ENCODE measurements at places on chromosomes 2 and 18.

GRCh38 chr2:120624061-120624737 is 111.5 kb upstream of the GLI2 start:
- no peak for DNase-seq

DNA sequence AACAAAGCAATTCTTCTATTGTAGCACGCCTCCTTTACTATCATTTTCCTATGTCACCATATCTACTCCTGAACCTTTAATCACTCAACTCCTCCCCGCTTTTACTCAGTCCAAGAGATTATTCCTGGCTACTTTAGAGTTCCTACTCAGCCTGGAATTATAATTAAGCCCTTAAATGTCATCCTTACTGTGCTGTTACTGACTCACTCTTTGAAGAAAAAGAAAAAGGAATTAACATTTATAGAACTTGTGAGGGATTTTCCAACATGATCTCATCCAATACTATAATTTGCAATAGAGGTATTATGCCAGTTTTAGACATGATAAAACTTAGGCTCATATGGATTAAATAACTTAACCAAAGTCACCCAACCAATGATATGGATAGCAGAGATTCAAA is 61.7 kb downstream of the CCDC88A start:
- no peak for DNase-seq

DNA sequence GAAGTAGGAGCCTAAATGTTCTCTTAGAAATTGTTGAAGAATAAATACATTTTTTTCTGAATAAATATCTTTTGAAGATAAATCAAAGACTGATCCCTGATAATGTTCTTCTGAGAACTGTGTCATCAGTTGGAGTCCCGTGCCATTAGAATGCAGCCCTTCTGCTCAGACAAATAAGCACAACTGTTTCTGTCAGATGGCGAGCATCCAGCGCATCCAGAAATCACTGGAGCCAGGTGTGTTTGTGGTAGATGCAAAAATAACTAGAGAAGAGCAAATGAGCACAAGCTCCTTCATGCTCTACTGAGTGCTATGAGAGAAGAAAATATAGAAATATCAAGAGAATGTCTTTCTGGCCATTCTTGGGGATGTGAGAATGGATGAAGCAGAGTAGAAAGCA is 573.7 kb downstream of the THSD7B start:
- no peak for DNase-seq

DNA sequence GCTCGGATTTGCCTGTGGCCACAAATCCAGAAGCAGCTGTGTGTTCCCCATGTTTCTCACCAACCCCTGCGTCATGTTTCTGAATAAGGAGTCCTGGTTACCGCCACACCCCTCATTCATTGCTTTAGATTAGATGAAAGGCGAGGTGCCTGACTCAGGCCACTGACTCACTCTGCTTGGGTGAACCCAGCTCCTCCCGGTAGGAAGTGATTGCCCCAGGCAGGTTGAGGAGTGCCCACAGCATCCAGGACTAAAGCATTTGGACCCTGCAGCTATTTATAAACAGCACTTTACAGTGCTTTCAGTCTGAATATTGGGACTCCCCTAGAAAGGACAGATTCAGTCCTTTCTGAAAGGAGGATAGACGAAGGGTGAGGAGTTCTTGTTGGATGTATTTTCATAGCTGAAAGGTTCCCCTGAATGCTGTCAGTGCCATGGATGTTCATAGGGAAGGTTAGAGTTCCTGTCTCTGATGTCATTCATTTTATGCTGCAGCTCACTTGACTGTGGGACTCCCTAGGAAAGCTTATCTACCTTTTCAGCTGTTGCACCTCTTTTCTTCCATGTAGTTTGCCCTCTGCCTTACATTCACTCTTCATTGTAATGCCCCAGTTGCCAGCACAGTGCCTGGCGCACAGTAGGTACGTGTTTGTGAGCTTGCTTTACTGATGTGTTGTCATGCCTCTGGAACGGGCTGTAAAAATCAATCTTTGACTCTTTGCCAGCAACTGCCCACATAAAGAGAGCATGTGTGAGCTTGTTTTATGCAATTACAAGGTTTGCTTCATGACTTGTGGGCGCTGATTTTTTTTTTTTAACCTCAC is 14.9 kb downstream of the ITGA6 start:
- DNase-seq: peak; percentile 75

DNA sequence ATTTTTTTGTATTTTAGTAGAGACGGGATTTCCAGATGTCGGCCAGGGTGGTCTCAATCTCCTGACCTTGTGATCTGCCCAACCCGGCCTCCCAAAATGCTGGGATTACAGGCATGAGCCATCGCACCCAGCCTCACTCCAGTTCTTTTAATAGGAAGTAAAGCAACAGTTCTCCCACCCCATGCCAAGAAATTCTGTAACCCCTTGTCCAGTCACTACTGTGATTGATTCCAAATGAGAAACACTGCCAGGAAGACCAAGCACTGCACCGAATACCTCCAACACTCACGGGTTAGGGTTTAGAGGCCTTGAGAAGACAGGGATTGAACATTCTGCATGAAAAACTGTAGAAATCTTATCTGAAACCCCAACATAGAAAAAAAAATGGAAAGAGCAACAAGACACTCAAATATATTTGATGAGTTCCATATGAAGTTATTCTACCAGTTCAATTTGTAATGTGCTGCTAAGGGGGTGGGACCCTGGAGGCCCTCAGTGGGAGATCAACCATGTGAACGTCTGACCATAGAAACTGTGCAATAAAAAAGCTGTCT is 48.2 kb upstream of the BIN1 start:
- no peak for DNase-seq

DNA sequence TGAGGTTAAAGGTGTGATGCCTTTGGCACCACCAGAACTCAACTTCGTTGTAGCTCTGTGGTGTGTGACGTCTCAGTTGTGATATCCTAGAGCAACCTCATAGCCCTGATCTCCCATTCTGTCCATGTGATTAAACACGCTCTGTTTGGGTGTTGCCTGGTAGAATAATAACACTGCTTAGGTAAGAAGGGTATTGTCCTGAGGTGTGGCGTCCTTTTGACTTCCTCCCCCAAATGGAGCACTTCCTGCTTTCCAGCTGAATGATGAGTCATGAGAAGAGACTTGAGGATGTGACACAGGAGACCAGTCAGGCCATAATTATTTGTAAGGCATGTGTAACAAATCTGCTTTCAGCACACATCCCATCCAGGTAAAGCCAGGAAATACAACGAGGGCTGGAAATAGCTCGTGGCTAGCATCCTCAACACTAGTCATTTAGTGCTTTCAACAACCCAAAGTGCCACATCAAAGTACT is 100.7 kb downstream of the RAPGEF4 start:
- DNase-seq: no peak

DNA sequence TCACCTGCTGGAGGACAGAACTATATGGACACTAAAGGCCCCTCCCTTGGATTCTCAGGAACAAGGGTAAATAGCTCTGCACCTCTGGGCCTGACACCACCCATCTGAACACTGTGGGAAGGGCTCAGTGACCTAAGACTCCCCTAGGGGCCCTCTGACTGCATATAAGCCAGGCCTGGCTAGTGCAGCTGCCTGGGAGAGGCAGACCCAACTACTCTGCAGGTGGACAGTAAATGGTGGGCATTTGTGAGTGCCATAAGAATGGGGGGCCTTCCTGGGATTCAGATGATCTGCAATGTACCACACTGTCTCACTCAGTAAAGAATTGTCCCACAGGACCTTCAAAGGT is 11.2 kb upstream of the WIPF1 start:
- no peak for DNase-seq

DNA sequence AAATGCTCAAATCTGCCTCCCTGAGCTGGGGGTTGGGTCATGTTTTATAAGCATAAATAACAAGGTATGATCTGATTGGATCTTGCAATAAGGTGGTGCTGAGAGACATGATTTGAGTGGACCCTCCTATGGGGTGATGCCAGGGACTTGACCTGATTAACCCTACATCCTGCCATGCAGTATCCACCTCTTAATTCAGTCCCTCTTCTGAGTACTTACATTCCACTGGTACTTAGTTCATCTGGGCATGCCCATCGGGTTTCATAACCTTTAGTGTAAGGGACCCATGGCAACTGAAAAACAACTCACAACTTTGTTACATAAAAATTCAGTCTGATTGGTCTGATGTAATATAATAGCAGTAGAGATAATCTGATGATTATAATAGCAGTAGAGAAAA is 397.9 kb upstream of the HNMT start:
- DNase-seq: no peak

DNA sequence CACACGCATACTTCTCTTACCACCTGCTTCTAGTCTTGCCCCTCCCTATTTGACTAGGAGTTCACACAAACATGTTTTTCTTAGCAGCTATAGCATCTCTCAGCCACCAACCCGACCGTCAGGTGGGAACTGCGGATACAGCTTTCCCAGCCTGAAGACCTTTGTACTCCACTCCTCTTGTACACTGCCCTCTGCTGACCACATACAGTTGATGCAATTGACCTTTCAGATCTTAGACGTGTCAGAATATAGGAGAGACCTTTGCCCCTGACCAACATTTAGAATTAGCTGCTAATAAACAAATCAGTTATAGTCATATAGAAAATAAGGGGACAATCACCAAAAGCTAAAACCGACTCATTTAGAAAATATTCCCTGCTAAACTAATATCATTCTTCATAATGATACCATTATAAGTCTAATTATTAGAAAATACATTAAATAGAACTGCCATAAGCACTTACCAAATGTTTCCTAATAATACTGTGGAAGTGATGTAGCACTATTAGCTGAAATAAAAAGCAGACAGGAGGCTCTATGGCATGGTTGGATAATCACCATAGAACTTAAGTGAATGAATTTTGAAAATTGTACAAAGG is 208.4 kb downstream of the RAD51AP2 start:
- DNase-seq: no peak

DNA sequence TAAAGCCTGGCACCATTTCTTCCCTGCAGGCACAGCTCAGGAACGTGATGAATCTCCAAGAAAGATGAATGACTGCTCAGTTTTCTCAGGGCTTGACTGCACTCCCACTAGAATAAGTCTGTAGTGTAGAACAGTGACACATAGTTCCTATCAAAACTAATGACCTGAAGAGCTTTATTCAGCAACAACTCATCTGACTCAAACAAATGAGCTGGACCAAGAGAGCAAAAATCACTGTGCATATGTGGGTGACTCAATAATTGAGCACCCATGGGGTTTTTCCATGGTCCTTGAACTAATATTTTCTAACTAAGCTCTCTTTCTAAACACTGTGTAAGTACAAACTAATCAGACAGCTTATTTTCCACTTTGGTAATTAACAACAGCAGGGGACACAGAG is 61.1 kb upstream of the XDH start:
- no peak for DNase-seq

- no peak for DNase-seq
Observed at GRCh38 chr2:236403125-236403524, 138.9 kb upstream of the ASB18 start.

DNA sequence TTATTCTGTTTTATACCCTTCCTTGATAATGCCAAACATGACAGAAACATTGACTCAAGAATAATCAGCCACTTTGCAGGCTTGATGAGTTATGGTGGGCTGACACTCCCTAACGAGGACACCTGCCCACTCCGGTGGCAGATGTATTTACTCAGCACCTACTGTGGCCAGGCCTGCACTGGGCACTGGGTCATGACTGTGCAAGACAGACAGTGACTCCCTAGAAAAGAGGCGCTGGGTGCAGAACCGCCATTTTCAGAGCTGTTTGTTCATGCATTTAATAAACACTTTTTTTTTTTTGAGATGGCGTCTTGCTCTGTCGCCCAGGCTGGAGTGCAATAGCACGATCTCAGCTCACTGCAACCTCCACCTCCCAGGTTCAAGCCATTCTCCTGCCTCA is 32.5 kb downstream of the SNED1 start:
- DNase-seq: no peak

DNA sequence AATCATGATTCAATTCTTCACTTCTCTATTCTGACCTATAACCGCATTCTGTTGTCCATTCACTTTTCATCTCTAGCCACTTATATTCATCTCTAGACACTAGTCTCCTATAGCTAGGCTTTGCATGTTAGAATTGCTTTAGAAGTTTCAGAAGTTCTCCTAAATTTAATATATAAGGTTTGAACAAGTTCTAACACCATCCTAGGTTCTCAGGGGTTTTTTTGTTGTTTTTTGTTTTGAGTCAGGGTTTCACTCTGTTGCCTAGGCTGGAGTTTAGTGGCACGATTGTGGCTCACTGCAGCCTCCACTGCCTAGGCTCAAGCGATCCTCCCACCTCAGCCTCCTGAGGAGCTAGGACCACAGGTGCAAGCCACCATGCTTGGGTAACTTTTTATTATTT is 19.9 kb downstream of the WDSUB1 start:
- DNase-seq: no peak

- DNase-seq: no peak
Observed at GRCh38 chr2:56522605-56523089, 338.9 kb downstream of the CCDC85A start.

GRCh38 chr2:177550264-177551200 is 158.0 kb downstream of the AGPS start:
- no peak for DNase-seq

- DNase-seq: no peak
Observed at GRCh38 chr18:4672162-4672561, 217.1 kb upstream of the DLGAP1 start.

GRCh38 chr2:34252111-34252510 is 653.0 kb upstream of the FAM98A start:
- DNase-seq: no peak

DNA sequence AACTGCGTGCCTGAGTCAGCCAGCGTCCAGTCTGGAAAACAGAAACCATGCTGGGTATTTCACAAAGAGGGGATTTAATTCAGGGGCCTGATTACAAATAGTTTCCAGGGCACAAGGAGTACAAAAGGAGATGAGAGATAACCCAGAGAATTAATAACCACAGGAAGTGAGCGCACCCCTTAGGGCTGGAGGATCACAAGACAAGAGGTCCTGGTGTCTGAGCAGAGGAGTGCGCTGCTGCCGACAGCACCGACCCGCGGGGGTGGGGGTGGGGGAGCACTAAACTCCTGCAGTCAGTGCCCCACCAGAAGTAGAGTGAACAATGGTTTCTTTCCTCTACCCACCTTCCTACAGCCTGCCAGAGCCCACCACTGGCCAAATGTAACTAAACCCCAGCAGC is 20.8 kb upstream of the MAL start:
- DNase-seq: no peak

DNA sequence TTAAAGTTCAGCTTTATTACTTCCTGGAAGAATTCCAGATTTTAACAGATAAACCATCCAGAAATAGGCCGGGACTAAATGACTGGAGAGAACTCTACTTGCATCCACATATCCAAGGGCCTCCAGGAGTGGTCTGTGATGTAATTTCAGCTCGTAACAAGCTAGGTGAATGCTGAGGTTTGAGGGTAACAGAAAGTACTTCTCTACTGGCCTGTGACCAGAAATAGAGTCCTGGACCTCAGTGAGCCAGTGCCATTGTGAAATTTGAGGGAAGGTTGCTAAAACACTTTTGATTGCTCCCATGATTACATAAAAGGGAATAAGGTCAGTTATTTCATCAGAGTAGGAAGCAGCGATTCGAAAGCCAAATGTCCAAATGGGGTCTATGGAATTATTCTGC is 158.1 kb downstream of the DOCK10 start:
- no peak for DNase-seq

- DNase-seq: no peak
Observed at GRCh38 chr2:173968551-173968950, 3.4 kb upstream of the SP3 start.

- no peak for DNase-seq
Observed at GRCh38 chr2:25445464-25445863, 103.7 kb upstream of the DNMT3A start.
